Dermis microvascular lymphatic vessel endothelial cell (primary cell): ENCODE measurements at places on chromosomes 16 and 17. TPM values are rescaled to one million over a fixed set of nuclear protein-coding genes. Genes with fewer than 3 reads are reported as not detected.

NPIPB2 gene
- 1.3 and 4.0 TPM in 2 replicates for total RNA-seq

FSCN2 gene
- total RNA-seq = 0.26 and 0.76 TPM in 2 replicates

GRAP gene
- 152 and 398 TPM in 2 replicates for total RNA-seq

OR4D1 gene
- not detected in 2 replicates for total RNA-seq

CIITA gene
- under 0.01 and 0.13 TPM in 2 replicates for total RNA-seq

CEP20 gene
- total RNA-seq = 18.0 and 18.7 TPM in 2 replicates

TTLL6 gene
- total RNA-seq = under 0.01 TPM in 1 of 2 replicates, not detected in the other

KRTAP4-9 gene
- total RNA-seq = not detected in 2 replicates

NUPR1 gene
- 1.4 and 9.0 TPM in 2 replicates for total RNA-seq

SLC38A8 gene
- total RNA-seq = not detected in 2 replicates

ACE gene
- 25.7 and 51.3 TPM in 2 replicates for total RNA-seq
